Bronchial epithelial cell (primary cell): ENCODE measurements at places on chromosomes 7 and 10.

GRCh38 chr7:139645572-139646523, 122.4 kb downstream of the CLEC2L start:
- peak; percentile 68 for DNase-seq

GRCh38 chr10:73858750-73859427, 15.5 kb downstream of the CAMK2G start:
- DNase-seq: no peak

DNA sequence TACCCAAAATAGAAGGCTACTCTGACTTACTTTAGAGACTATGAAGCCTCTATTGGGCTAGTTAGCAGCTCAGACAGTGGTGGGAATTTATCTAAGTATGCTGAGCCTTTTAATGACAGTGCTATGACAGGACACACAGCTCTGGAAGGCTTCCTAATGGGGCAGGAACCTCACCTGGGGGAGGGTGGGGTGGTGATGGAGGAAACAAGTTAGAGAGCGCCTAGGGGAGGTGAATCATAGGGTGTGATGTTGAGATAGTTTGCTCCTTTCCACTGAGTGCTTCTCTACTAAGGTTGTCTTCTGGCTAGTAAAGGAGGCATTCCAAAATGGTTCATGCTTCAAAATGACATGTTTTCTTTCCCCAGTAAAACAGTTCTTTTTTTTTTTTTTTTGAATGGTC, 42.1 kb downstream of the PPP1R9A start:
- DNase-seq: peak; percentile 77

GRCh38 chr7:20032741-20033140, 184.4 kb downstream of the MACC1 start:
- no peak for DNase-seq

GRCh38 chr7:36019980-36020379, 133.1 kb upstream of the EEPD1 start:
- DNase-seq: no peak

- no peak for DNase-seq
Measured at GRCh38 chr7:104650991-104651640, 322.7 kb downstream of the LHFPL3 start.

- peak; percentile 85 for DNase-seq
Measured at GRCh38 chr10:126063353-126063791, 167.0 kb downstream of the FANK1 start.

DNA sequence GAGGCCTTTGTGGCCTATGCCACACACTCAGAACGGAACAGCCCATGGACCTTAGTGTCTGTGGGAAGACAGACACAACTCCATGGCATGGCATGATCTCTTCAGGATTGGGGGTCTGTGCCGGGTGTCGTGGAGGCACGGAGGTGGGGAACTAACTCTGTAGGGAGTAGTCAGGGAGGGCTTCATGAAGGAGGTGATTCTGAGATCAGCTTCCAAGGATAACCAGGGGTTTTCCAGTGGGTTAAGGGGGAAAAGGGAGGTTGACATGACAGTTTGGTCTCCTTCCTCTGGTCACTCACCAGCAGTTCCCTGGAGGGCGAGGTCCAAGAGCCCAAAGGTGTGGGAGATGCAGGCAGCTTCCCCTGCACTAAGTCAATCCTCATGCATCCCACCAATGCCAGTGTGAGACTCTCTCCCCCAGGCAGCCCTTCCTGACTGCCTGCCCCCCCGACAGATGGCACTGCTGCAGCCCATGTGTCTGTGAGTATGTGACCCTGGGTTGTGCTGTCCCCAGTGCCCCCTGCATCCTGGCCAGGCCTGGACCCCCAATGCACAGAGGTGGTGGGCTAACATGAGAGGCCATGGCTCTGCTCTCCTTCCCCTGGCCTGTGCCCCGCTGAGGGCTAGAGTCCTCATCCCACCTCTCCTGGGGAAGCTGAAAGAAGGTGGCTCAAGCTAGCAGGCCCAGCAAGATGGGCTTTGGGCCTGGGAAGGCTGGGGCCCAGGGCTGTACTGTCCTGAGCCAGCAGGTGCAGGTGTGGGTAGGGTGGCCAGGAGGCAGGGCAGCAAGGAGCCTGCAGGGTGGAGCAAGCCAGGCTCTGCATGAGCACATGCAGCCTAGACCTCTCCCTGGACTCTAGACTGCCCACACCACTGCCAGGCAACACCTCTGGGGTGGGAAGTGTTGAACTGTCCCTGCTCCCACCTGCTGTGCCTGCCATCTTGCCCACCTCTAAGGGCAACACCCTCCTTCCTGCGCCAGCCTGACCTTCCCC, 39.7 kb downstream of the RASGEF1A start:
- DNase-seq: no peak

DNA sequence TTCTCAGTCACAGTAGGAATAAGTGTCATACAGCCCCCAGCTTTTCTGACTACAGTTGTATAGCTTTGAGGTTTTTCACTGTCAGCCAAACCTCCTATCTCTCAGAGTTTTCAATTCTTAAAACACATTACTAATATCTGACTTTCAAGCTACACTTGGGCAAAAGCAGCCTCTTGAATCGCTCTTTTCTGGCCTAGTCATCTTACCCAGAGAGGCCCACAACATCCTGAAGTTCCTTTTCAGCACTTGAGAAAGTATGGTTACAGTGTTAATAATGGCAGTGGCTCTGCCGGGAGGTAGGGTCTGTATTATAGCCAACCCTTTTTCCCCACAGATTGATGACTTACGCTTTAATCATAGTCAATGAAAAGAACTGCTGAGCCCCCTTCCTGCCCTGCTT, 181.0 kb downstream of the LRRC4 start:
- no peak for DNase-seq

DNA sequence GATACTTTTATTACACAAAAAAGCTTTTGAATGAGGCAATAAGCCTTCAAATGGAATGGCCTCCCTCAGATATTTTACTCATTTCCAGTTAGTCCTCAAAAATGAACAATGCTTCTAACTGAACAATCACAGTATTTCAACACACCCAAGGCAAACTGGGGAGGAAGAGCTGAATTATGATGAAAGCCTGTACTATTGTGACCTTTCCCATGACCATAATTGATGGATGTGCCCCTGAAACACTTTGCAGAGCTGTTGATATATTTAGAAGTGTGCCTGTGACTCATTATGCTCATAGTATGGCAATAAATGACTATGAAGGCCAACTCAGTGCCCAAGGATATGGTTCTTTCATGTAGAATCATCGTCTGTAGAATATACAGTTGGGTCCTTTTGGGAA, 248.1 kb downstream of the AHR start:
- peak; percentile 54 for DNase-seq

DNA sequence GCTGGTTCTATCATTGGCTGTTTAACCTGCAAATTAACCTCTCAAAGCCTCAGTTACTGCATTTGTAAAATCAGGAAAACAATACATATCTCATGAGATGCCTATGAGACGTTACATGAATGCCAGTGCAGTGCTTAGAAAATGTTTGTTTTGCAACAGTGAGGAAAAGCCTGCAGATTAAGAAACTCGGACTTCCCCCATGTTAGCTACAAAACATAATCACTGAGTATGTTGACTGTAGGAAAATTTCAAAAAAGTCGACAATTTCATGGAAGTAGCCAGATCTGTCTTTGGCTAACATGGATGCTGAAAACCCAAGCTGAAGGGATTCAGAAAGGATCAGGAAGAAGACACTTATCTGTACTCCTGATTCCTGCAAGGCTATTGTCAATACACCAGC, 121.4 kb downstream of the TRIL start:
- DNase-seq: no peak

- DNase-seq: no peak
Measured at GRCh38 chr7:98357751-98358161, 43.1 kb downstream of the BAIAP2L1 start.

DNA sequence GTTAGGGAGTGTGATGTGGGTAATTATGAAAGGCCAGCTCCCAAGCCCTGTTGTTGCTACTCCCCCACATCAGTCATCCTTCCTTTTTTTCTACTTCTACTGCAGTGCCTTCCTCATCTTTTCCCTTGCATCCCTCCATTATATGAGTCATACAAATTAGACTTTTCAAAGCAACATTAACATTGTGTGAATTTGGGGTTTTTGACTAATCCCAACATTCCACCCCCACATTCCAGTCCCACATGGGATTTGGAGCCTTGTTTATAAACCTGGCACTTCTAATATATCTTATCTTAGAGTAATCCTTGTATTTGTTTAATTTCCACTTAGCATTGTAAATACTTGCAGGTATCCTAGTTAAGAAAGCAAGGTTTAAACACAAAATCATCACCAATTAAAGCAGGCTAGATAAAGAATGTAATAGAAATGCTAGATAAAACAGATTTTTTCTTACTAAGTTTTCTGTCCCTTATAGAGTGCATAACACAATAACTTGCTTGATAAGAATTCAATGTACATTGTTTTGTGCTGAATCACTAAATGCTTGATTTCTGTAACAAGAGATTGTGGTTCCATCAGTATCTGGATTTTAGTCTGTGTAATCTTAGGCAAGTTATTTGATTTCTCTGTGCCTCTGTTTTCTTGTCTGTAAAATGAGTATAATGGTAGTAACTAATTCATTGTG, 165.8 kb downstream of the CFTR start:
- peak; percentile 73 for DNase-seq

- no peak for DNase-seq
Measured at GRCh38 chr7:121306565-121306964, 22.2 kb upstream of the WNT16 start.

DNA sequence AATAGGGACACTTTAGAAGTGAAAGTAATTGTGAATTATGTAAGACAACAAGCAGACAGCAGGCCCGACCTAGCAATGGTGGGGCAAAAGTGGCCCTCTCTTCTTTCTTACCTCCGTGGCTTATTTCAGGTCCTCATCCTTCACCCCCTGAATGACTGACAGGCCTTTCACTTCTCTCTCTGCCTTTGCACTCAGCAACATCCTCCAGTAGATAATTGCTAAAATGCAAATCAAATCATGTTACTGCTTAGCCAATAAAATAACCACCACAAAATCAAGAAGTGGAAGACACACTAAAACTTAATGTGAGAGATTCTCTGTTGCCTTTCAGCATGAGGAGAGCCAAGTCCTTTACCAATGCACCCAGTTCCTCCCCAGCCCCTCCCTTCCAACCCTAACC, 274.6 kb upstream of the ZNF32 start:
- DNase-seq: no peak

DNA sequence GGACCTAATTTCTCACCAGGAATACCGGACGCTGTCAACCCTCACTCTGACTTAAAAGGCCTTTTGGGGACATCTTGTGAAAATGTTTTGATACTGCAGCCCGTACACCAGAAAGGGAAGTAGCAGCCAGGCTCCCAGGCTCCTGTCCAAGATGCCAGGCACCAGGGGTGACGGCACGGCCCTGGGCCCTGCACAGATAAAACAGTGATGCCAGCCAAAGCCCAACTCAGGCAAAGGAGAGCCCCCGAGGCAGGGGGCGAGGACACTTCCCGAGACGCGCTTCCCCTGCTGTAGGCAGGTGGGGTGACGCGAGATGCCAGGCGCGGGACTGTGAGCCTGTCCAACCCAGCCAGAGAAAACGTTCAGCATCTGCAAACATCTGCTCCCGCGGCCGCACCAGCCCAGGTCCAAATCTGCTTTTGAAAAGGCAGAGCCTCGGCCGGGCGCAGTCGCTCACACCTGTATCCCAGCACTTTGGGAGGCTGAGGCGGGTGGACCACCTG, 15.7 kb downstream of the ZFAND2A start:
- no peak for DNase-seq

GRCh38 chr10:99621454-99622251, 1.4 kb upstream of the SLC25A28 start:
- DNase-seq: peak; percentile 85

DNA sequence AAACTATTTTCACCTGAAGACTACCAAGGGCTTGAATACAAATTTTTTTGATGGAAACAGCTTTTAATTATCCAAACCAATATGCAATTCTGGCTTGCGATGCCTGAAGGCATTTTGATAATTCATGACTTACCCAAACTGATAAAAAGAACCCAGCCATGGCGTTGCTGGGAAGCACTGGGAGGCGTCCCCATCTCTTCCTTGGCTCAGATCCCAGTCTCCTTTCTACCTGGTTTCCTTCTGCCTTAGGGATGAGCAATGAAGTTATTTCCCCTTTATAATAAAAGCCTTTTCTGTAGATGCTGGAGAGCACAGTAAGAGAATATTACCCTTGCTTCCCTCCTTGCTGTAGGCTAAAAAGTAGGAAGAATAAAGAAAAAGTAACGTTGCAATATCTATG, 129.1 kb upstream of the ANK3 start:
- no peak for DNase-seq

GRCh38 chr10:77228559-77228958, 409.0 kb downstream of the KCNMA1 start:
- no peak for DNase-seq

GRCh38 chr7:97219237-97219636, 101.7 kb downstream of the SDHAF3 start:
- DNase-seq: no peak

DNA sequence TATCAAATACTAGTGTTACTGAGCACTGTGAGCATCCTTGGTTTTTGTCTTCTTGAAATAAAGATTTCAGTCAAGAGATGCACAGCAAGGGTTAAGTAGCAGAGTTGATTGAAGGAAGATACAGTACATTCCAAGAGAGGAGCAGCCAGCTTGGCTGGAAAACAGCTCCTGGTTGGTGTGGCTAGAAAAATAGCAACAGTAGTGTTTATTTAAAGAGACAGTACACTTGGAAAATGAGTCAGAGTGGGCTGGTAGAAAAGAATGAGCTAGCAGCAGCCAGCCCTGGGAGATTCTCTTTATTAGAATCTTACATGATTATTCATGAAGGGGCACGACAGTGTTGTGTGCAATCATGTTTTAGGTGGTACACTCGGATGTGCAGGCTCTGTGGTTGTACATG, 1016.4 kb upstream of the SORCS1 start:
- peak; percentile 34 for DNase-seq

DNA sequence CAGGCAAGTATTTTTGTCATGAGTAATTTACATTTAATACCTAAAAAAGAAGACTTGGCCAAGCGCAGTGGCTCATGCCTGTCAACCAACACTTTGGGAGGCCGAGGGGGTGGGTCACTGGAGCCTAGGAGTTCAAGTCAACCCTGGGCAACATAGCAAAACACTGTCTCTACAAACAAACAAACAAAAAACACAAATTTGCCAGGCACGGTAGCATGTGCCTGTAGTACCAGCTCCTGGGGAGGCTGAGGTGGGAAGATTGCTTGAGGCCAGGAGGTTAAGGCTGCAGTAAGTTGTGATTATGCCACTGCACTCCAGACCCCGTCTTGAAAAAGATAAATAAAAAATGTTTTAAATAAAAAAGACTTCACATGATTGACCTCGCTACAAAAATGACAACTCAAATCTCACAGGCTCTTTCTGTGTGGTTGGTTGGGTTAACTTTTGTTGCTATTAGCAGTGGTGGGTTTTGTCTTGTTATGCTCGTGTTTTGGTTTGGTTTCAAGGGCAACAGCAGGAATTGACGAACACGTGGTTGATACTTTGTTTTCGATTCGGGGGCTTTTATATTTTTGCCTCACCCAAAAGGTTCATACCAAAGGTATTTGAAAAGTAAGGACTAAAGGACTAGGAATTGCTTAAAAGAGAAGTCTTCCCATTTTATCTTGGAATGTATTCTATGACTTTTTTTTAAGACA, 227.2 kb upstream of the MKLN1 start:
- DNase-seq: no peak
